Stimulated activated CD8-positive, alpha-beta memory T cell treated with anti-CD3 and anti-CD28 coated beads, Interleukin-2, amount 100 ng/mL, for 1 hour (primary cell): ENCODE measurements at places on chromosomes 4 and X.

DNA sequence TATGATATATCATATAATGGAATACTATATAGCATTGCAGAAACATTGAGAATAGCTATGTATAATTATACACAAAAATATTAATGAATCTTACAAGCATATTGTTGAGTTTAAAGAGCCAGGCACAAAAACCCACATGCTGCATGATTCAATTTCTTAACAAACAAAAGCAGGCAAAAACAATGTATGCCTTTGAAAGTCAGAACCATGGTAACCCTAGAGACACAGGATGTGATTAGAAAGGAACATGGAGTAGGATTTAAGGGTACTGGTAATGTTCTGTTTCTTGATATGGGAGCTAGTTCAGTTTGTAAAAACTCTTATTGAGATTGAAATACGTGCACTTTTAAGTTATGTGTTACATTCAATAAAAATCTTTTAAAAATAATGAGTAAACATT lies 21.5 kb downstream of the CXCL8 start:
- DNase-seq, result no peak

DNA sequence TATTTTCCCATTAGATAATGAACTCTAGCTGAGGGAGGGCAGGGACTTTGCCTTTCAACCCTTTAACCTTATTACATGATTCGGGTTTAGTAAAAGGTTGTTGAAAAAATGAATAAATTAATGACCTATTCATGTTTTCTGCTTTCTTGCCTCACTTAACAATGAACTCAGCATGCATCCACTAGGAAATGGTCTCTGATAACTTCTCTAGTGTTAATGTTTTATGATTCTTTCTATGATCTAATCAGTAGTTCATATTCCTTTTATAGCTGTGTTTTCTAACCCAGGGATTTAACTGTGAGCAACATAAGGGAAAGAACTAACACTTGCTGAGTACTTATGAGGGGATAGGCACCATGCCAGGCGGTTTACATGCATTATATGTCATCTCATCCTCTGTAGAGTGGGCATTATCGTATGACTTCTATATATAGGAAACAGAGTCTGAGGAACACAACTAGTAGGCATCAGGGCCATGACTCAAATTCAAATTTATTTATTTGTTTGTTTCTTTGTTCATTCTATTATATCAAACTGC lies 236.7 kb upstream of the MAB21L2 start:
- DNase-seq, result no peak

DNA sequence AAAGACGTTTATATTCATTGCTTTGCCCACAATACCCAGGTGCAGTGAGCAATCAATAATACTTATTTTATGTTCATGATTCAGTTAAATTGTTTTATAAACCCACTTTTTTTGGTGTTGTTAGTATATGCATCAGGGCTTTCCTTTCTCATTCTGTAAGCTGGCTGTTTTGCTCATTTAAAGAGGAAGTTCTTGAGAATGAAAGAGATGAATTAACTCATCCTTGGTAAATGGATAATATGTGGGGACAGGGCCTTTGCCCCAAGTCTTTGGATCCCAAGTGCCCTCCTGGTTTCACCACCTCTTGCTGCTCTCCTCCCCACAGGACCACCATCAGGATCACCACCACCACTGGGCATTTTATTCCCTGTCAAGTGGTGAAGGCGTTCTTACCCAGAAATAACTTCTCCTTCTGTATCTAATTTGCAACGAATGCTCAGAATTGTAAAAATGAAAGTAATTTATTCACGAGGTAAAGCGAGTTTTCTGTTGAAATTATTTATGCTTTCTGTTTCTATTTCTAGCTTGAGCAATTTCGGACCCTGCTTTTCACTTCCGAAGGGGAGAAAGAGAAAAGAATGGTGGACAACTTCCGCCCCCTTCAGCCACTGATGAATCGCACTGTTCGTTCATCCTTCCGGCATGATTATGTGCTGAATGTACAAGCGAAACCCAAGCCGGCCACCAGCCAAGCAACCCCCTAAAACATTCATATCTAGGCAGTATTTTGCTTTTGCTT lies 8.2 kb upstream of the ZRSR2 start:
- DNase-seq, result no peak

- DNase-seq, result no peak
These were observed 140.1 kb upstream of the TRAM1L1 start for GRCh38 chr4:117225471-117225870.

DNA sequence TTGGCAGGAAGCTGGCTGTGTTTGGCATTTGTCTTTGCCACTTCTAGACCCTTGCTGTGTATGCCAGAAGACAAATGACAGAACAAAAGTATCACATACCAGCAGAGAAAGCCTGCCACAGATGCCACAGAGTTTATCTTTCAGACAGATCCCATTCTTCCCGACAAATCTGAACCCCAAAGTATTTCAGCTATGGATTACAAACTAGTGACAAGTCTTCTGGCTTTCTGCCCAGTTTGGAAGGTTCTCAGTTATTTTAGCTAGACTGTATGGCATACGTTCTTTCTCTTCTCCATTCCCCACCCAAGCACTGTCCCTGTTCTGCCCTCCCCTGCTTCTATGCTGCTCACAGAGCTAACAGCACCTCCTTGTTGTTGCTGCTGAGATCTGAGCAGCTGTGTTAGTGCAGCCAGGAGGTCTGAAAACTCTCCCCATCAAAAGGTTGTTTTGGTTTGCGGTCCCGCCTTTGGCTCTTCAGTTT lies 236.7 kb downstream of the FRAS1 start:
- DNase-seq, result no peak

DNA sequence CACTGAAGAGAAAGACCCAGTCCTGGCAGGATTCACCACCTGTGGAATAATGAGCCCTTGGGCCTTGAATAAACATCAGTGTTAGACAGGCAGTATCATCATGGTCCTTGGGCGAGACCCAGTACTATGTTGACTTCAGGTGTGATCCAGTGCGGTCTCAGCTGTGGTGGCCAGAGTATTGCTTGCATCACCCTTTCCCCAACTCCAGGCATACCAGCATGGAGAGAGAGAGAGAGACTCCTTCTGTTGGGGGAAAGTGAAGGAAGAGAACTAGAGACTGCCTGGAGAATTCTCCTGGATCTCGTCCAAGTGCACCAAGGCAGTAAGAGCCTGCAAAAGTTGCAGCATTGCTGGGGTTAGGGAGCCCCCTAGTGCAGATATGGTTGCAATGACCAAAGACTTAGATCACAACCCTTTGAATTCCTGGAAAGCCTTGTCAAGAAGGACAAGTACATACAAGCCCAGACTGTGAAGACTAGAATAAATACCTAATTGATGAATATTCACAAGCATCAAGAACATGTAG lies 61.1 kb upstream of the VAMP7 start:
- DNase-seq, result peak; percentile 1

- no peak for DNase-seq
These were observed 620.9 kb upstream of the GALNT7 start for GRCh38 chr4:172547724-172548123.

DNA sequence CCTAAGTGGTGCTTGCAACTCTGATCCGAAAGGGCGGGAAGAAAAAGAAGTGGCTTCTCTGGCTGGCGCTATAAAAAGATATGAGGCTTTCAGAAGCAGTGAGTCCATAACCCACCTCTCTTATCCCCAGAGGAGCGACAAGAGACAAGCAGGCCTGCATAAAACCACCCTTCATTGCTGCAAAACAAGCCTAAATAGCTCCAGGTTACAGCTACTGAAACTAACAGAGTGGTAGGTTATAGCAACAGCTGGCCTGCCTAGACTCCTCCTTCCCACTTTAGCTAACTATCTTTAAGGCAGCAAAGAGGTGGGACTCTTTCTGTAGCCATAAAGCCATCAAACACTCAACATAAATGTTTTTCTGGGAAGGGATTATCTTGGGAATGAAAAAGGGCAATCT lies 245.0 kb upstream of the GPR101 start:
- no peak for DNase-seq

GRCh38 chr4:40301603-40302002 lies 33.5 kb upstream of the CHRNA9 start:
- DNase-seq, result peak; percentile 35

DNA sequence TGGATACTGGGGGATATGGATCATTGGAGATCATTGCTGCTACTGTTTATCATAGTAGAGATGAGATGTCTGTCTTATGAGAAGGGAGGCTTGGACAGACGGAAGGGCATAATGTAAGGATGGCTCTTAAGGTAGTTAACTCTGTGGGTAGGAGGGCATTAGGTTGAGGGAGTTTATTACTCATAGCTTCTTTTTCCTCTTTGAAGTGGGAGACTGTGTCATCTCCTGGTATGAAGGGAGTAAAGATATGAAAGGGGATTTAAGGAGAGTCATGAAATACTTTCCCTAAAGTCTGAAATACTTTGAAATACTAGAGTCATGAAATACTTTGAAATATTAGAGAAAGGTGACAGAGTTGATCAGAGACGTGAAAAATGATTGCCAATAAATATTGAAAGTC lies 255.5 kb upstream of the PITX2 start:
- DNase-seq, result no peak

DNA sequence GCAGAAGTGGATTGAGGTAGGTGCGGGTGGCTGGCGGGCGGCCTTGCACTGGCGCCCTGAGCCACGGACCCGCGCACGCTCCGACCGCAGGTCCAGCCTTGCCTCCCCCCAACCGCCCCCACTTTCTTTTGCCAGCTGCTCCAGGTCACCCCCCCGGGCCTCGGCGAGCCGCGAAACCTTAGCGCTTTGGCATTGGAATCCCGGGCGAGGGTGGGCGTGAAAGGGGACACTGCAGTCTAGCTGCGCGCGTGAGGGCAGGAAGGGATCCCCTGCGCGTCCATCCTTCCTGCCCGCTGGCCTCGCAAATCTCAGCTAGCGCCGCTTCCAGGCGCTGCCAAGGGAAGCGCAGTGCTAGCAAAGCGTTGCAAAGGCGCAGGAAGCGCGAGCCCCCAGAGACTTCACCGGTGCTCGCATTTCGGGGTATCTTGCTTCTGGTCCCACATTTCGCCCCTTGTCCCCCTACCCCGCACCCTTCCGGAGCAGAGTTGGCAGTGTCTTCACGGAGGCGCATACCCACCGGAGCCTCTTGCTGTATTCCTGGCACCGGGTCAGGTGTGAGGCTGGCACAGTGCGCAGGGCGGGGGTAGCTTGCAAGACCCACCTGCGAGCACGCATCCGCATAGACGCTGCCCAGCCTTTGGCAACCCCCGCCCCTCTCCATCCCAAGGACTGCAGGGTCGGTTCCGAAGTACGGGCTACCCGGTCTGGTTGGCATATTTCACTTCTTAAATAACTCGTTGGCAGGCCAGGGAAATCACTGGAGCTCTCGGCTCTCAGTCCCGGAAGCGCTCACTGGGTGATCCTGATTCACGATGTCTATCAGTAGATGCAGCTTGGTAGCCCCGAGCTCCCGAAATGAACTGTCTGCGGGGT lies 104.4 kb downstream of the UCHL1 start:
- DNase-seq, result no peak

GRCh38 chr4:31190671-31191070 lies 470.5 kb downstream of the PCDH7 start:
- no peak for DNase-seq

GRCh38 chr4:125392694-125393093 lies 77.9 kb downstream of the FAT4 start:
- DNase-seq, result no peak

GRCh38 chr4:95963456-95963855 lies 123.6 kb downstream of the PDHA2 start:
- no peak for DNase-seq

DNA sequence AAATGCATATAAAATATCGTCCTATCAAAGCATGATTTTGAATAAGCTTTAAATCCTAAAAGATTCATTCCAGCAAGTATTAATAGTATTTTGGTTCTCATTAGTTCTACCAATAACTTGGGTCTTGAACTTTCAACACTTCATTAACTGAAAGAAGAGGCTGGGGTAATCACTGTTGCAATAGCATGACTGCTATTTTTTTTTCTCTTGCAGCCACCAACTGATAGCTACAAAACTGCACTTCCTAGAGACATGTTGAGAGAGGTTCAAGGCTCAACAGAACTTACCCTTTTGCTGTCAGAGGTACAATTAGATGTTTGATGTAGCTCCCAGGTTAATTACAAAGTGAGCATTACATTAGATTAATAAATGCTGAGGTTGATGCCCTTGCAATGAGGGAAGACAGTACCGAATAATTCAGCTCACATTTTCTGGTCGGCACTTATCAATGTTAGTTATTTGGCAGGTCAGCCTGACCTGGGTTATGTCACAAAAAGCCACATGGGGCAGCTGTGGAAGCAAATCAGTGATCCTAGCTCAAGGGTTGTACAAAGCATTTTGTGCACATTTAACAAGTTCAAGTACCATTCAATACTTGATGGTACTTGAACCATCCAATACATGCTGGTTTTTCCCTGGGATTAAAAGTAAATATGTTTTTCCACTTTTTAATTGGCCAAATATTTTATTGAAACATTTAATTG lies 29.9 kb upstream of the TET2 start:
- DNase-seq, result no peak

- no peak for DNase-seq
These were observed 292.8 kb upstream of the BOD1L1 start for GRCh38 chr4:13920111-13920875.

DNA sequence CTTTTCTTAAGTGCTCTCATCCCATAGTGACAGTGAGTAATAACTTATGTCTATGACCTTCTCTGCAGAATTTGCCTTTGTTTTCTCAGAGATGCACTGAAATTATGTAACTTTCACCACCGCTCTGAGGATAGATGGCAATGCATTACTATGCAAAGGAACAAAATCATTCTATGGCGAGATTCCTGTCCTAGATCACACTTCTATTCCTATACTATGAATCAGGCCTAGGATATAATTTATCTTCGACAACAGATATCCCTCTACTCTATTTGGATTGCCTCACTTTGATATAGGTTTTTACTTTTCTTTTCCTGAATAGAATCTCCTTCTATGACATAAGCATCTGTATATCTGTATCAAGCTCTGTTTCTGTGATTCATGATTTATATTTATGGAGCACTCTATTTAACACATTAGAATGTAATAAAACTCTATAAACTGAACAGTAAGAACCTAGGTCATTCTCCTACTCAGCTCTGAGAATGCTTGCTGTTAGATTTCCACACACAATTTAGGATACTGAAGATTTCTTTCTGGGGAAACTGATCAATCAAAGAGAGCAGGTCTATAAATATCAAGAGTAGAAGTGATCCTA lies 1082.3 kb upstream of the ADGRL3 start:
- no peak for DNase-seq

DNA sequence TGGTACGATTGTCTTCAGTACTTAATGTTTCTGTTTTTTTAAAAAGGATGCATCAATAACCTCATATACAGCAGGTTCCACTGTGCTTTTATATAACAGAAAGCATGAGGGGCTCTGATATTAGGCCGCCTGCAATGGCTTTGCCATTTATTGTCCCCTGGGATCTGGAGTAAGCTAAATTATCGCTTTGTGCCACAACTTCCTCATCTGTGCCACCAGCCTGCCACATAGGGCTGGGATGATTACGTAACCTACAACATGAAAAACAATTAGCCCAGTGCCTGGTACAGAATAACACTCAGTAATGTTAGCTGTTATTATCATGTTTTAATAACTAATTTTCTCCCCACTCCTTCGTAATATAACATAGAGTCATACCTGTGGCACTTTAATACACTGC lies 65.5 kb upstream of the TRIM2 start:
- no peak for DNase-seq

DNA sequence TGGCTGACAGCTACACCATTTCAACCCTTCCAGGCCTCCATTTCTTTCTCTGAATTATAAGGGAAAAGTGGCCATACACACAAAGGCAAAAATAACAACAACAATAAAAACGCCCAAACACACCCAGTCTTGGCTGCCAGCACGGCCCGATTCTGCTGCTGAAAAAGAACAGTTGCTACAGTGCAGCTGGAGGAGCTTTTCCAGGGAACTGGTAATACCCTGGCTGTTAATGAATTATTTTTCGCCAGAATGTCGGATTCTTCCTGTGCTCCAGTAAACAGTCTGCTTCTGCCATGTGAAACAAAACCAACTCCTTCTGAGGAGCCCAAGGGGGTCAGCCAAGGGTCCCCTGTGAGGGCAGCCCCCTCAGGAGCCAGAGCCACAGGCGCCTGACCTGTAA lies 6.6 kb downstream of the RAI2 start:
- DNase-seq, result no peak
